ENCODE measurements at places on chromosomes 12 and 14.

DNA sequence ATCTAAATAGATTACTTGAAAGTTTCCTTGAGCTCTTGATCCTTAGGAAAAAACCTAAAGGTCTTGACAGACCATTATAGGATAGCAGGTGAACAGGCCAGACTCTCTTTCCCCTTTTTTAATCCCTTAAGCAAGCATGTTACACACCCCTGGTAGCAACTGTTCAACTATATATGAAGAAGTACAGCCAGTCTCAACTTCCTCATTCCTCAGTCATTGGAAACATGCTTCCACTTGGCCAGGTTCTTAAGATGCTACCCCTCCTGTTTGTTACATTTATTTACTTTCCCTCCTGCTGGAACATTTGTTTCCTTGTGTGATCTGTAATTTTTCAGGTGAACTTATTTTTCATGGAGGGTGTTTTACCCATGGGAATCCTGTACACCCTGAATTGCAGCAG lies 124.1 kb downstream of the ARMH4 start:
- no peak overlapping the region for H3K27ac ChIP-seq
- H3K4me1 ChIP-seq = no peaks in the 10 kb centered on the region
- no peak overlapping the region for H3K4me3 ChIP-seq

DNA sequence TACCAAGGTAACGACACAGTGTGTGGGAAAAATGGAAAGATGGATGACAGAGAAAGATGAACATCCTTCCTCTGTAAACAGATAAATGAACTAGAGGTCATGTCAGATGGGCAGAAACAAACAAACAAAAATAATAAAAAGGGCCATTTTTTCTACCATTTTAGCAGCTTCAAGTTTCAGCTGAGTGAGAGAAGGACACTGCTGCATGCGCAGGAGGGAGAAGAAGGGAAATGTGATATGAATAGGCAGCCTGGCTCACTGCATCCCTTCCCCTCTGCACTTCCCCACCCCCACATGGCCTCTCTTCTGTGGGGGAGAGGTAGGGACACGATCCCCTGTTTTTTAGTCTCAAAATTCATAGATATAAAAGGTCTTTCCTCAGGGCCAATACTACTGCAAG lies 492.0 kb downstream of the NELL2 start:
- H3K4me3 ChIP-seq = no peak overlapping the region
- H3K27ac ChIP-seq = no peak overlapping the region
- no peaks in the 10 kb centered on the region for H3K27me3 ChIP-seq
- H3K4me1 ChIP-seq = no peaks in the 10 kb centered on the region
- DNase-seq = no peak

- H3K36me3 ChIP-seq = peaks cover 20% of the 10 kb centered on the region
- H3K4me1 ChIP-seq = peaks cover 2% of the 10 kb centered on the region
- H3K27me3 ChIP-seq = no peaks in the 10 kb centered on the region
- H3K4me3 ChIP-seq = no peak overlapping the region
Measured at GRCh38 chr14:44995196-44995595, 33.2 kb downstream of the TOGARAM1 start.

DNA sequence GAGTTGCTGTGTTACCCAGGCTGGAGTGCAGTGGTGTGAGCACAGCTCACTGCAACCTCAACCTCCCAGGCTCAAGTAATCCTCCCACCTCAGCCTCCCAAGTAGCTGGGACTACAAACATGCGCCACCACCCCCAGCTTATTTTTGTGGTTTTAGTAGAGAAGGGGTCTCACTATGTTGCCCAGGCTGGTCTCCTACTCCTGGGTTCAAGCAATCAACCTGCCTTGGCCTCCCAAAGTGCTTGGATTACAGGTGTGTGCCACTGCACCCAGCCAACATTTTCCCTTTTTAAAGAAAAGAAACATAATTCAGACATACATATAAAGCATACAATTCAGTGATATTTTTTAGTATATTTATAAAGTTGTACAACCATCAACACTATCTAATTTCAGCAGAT lies 44.4 kb downstream of the RESF1 start:
- peaks cover 5% of the 10 kb centered on the region for H3K36me3 ChIP-seq
- no peaks in the 10 kb centered on the region for H3K27me3 ChIP-seq
- H3K4me3 ChIP-seq = no peak overlapping the region
- H3K4me1 ChIP-seq = no peaks in the 10 kb centered on the region

- H3K27ac ChIP-seq = no peak overlapping the region
- no peaks in the 10 kb centered on the region for H3K27me3 ChIP-seq
Measured at GRCh38 chr12:2244013-2244861, 191.4 kb downstream of the CACNA1C start.

DNA sequence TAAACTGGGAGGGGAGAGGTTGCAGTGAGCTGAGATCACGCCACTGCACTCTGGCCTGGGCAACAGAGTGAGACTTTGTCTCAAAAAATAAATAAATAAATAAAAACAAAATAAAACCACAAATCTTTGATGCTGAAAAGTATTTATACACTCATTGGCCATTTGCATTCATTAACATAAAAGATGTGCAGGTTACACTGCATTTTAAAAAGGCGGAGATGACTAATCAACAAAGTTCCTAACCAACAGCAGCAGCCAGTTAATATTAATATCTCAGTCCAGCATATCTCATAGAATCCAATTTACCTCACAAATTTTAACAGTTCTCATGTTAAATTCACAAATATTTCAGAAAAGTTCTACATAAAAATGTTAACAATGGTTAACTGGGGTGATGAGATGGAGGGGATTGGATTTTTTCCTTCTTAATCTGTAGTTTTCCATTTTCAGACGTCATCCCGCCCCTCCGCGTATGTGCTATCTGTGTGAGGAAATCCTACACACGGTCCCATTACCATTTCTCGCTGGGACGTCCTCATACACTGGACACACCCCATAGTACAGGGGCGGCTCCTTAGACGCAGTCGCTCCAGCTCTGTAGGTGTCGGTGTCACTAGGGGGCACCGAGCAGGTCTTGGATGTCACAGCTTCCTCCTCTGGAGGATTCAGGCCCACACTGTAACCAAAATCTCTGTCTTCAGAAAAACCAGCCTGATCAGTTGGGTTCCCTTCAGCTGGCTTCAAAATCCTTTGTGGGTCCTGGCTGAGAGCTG lies 7.3 kb downstream of the ANKLE2 start:
- H3K4me3 ChIP-seq = no peak overlapping the region
- no peaks in the 10 kb centered on the region for H3K27me3 ChIP-seq

GRCh38 chr12:108670066-108670631 lies 36.5 kb upstream of the SELPLG start:
- no peaks in the 10 kb centered on the region for H3K27me3 ChIP-seq
- no peak overlapping the region for H3K27ac ChIP-seq
- no peak overlapping the region for H3K4me3 ChIP-seq
- DNase-seq = no peak
